NCI-H748 treated with DMSO at 0.1 percent for 48 hours (cell line): ENCODE measurements at places on chromosomes 1 and 21.

- DNase-seq: peak; percentile 66
These were observed 570 bp downstream of the KCND3 start for GRCh38 chr1:111988743-111989453.

- no peak for DNase-seq
These were observed 7.0 kb downstream of the AHDC1 start for GRCh38 chr1:27596986-27597385.

GRCh38 chr21:34761758-34762330, 93.0 kb downstream of the CLIC6 start:
- no peak for DNase-seq

DNA sequence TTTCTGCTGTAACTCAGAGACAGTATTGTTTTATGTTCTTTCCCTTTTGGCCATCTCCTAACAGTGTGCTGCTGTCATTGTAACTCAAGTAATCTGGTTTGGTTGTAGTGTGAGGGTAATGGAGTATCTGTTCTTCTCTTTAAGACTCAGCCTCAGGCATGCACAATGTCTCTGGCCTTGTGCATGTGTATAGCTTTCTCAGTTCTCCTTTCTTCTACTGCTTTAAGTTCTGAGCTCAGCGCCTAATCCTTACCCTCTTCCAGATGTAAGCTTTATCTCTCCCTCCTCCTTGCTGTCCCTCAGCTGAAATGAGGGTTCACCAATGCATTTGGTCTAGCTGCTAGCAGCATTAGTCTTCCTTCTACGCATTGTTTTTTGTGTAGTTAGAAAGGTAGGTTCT, 1420.4 kb upstream of the PRMT6 start:
- DNase-seq: no peak

DNA sequence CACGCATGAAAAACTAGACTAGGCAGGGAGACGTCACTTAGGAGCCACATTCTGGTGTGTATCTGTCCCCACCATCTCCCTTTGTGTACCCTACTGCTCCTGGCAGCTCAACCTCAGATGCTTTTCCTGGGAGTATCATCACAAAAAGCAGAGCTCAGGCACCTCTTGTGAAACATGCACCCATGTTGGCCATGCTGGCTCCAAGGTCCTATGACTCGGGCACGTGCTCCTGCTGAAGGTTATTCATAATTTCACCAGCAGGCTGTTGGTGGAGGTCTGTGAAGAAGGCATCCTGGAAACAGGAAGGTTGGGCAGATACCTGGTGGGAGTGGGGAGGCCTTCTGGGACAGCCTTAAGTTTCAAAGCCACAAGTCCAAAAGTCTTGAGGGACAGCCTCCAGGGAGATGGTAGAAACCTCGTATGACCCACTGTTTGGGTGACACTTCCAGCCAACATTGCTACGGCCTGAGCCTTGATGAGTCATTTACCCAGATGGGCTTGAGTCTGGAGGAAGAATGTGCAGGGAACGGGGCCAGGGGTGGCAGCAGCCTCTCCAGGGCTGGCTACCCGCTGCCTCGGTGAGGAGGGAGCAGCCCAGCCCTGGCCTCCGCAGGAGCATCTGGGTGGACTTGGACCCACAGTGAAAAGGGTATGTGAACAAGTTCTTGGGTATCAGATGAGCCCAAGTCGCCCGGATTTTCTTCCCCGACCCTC, 75.8 kb downstream of the PGBD5 start:
- no peak for DNase-seq

GRCh38 chr1:63322114-63322943, at the start of gene FOXD3:
Gene FOXD3, plus strand, starts transcription at chr1:63322567. Its CDS starts 492 bp downstream, at chr1:63323059.
- peak; percentile 37 for DNase-seq

- no peak for DNase-seq
These were observed 25.9 kb upstream of the ACTA1 start for GRCh38 chr1:229459815-229460214.
